ENCODE measurements at places on chromosomes 6 and 20.

DNA sequence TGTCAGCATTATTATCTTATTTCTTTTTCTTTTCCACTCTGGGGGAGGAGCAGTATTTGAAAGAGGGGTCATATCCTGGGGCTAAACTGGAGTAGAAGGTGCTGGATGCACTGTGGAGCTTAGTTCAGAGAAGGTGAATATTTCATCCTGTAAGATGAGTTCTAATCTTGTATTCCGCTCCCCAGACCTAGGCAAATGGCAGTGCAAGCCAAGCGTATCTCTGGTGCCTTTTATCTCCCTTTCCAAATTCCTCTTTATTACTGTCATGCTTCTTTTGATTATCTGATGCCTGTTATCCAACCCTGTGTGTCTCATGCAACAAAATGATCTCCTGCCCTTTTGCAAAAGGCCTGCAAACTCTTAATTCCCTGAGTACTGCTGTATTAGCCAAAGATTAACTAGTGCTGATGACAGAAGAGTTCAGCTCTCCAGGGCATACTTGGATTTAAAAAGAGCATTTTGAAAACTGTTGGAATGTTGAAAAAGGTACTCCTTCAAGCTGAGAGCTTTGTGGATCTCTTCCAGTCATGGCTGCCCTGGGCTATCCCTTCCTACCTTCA, 138.0 kb downstream of the CARMIL1 start:
- no peak for DNase-seq

- DNase-seq, result no peak
Measured at GRCh38 chr20:10134176-10134575, 84.5 kb upstream of the SNAP25 start.

GRCh38 chr20:57751411-57751810, 41.6 kb upstream of the PMEPA1 start:
- no peak for DNase-seq

DNA sequence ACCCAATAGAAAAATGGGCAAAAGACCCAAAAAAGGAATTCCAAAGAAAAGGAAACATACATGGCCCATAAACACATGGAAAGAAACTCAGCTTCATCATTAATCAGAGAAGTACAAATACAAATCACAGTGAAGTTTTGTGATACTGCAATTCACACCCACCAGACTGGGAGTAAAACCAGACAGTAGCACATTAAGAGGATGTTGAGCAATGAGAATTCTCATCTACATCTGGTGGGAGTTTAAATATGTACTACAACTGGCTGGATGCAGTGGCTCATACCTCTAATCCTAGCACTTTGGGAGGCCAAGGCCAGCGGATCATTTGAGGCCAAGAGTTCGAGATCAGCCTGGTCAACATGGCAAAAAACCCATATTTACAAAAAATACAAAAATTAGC, 125.7 kb upstream of the PHACTR1 start:
- no peak for DNase-seq

- DNase-seq, result no peak
Measured at GRCh38 chr6:168280899-168281245, 38.7 kb downstream of the DACT2 start.

- DNase-seq, result no peak
Measured at GRCh38 chr20:38950254-38950653, 11.9 kb upstream of the DHX35 start.

GRCh38 chr6:77573843-77574242, 79.0 kb upstream of the MEI4 start:
- DNase-seq, result no peak

- DNase-seq, result no peak
Measured at GRCh38 chr6:113694278-113695077, 162.7 kb upstream of the MARCKS start.

GRCh38 chr20:53935344-53936084, 134.9 kb downstream of the BCAS1 start:
- no peak for DNase-seq

DNA sequence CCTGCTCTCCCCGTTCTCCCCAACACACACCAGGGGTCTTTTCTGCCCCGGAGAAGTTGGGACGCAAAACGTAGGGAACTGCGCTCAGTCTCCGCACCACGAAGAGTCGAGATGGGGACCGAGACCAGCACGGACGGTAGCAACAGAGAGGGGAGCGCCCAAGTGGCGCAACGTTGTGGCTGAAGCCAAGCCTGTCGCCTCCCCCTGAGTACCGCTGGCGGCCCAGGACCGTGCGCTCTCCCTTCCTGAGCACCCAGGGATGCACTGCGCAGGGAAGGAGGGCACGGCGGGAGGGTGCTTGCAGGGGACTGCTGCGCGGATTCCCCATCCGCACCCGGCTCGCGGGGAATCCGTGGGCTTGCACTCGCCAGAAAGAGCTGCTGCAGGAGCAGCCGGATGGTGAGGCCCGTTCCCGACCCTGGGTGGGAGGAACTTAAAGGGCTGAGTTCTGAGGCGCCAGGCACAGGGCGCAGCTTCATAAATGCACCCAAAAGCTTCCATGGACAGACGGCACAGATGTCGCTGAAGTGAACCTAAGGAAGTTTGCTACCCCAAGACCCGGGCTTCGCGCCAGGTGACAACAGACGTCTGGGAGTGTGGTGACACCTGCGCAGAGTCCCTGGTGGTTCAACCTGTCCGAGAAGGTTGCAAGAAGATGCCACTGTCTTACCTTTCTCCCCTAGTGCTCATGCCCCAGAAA, 178.7 kb downstream of the TBXT start:
- no peak for DNase-seq

GRCh38 chr6:55963301-55963700, 87.9 kb upstream of the BMP5 start:
- no peak for DNase-seq
